ENCODE measurements at places on chromosomes 2 and 18. TPM values are rescaled to one million over a fixed set of nuclear protein-coding genes. Genes with fewer than 3 reads are reported as not detected.

DNA sequence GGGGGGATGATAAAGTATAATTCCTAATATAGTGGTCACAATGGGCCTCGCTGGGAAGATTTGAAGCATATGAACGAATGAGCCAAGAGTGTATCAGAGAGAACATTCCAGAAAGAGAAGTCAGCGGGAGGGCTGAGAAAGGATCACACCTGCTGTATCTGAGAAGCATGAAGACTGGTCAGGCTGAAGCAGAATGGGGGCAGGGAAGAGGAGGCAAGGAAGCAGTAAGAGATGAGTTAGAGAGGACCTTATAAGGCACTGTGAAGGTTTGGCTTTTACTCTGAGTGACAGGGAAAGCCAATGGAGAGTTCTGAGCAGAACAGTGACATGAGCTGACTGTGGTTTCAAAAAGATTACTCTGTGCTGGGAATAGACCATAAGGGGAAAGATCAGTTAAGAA lies 73.5 kb downstream of the CHN1 start:
- DNase-seq = no peak

DNA sequence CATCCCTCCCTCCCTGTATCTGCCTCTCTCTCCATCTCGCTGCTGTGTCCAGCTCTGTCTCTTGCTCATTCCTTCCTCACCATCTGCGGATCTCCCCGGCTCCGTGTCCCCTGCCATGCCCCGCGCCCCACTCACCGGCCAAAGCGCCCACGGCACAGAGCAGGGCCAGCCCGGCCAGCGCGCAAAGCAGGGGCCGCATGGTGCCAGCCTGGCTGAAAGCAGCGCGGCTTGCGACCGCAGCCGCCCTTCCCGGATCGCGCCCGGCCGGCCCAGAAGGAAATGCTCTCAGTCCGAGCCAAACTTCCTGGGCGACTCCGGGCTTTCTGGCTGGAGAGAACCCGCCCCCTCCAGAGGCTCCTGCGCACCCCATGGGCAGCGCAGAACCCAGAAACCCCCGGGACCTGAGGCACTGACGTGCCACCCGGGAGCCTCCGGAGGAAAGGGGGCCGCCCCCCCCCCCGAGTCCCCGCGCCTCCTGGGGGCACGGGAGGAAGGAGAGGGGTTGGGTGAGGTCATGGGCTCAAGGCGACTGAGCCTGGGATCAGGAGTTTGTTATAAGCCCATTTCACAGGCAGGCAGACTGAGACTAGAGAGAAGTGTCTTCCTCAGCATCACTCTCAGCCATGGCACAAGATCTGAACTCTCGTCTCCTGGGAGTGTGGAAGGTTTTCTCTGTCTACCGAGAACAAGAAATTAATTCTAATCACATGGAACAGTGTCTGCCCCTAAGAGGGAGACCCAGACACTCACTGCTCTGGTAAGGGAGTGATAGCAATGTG lies 45.2 kb upstream of the RAB6C start:
- DNase-seq = no peak

GRCh38 chr2:30897539-30897938 lies 90.3 kb upstream of the CAPN13 start:
- no peak for DNase-seq

GRCh38 chr2:55156326-55156725 lies 75.8 kb downstream of the CLHC1 start:
- no peak for DNase-seq

- DNase-seq = no peak
Observed at GRCh38 chr2:169709981-169710380, 15.7 kb downstream of the PHOSPHO2 start.

- DNase-seq = no peak
Observed at GRCh38 chr2:138724729-138725459, 55.3 kb downstream of the NXPH2 start.

- DNase-seq = peak; percentile 91
Observed at GRCh38 chr2:46315103-46315890, 18.1 kb downstream of the EPAS1 start.

- DNase-seq = no peak
Observed at GRCh38 chr2:11852526-11853196, 106.2 kb downstream of the LPIN1 start.

GRCh38 chr2:108412995-108413710 lies 35.4 kb downstream of the SULT1C4 start:
- DNase-seq = no peak

DNA sequence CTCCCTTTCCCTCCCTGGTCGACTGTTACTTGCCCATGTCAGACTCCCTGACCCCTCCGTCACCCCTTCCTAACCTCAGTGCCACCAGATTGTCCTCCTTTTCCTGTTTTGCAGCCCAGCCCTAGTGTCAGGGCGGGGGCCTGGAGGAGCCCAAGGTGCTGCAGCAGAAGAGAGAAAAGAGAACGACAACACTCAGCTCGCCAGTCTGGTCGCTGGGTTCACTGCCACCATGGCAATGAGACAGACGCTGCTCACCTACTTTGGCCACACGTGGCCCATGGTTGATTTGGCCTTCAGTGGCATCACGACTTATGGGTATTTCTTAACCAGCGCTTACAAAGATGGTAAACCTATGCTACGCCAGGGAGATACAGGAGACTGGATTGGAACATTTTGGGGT lies 108.4 kb upstream of the RMDN2 start:
- DNase-seq = no peak

- DNase-seq = no peak
Observed at GRCh38 chr2:133821107-133821760, 253.0 kb upstream of the NCKAP5 start.

GRCh38 chr2:220877897-220878296 lies 694.2 kb downstream of the EPHA4 start:
- no peak for DNase-seq

- DNase-seq = no peak
Observed at GRCh38 chr2:126220331-126220730, 435.6 kb upstream of the GYPC start.

DNA sequence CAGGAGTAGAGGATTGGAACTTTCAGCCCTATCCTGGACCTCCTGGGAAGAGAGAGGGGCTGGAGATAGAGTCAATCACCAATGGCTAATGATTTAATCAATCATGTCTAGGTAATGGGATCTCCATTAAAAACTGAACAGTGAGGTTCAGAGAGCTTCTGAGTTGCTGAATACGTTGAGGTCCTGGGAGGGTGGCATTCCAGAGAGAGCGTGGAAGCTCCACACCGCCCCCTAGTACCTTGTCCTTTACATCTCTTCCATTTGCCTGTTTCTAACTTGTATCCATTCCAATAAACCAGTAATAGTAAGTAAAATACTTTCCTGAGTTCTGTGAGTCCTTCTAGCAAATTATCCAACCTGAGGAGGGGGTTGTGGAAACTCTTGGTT lies 101.7 kb downstream of the B3GNT2 start:
- DNase-seq = no peak

DNA sequence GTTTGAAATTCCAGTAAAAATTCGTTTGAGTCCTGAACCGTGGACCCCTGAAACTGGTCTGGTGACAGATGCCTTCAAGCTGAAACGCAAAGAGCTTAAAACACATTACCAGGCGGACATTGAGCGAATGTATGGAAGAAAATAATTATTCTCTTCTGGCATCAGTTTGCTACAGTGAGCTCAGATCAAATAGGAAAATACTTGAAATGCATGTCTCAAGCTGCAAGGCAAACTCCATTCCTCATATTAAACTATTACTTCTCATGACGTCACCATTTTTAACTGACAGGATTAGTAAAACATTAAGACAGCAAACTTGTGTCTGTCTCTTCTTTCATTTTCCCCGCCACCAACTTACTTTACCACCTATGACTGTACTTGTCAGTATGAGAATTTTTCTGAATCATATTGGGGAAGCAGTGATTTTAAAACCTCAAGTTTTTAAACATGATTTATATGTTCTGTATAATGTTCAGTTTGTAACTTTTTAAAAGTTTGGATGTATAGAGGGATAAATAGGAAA lies 80.7 kb downstream of the ACSL3 start:
- DNase-seq = no peak

GRCh38 chr2:30710016-30710415 lies 97.2 kb downstream of the CAPN13 start:
- no peak for DNase-seq

DNA sequence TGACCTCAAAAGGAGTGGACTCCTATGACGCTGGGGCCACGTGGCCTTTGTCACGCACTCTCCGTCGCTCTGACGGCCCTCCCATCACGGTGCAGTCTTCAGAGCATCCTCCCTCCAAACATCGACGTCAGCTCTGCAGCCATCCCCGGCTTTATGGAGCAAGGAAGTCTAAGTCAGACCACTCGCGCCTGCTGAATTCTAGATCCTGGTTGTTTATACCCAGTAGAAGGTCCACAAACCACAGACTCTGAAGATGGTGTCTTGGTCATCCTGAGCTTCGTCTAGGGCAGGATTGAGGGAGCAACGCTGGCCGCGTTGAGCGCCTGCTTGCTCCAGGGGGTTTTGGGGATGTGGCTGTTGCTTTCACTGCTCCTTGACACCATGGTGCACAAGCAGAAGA lies 228.0 kb upstream of the SALL3 start:
- no peak for DNase-seq

DNA sequence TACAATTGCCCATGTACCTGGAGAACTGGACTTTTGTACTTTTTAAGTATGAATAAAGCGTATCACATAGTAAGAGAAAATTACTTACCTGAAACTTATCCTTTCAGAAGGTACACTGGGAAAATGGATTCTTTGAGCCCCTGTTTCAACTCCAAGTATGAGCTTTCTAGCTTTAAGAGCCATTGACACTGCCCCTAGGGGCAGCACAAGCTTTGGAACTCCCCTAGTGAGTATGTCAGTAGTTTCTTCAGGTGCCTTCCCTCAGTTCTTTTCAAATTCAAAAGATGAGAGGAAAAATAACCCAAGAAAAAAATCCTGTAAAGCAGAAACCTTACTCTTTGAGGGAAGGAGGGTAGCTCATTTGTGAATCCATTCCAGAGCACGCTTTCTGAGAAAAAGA lies 124.1 kb downstream of the MEMO1 start:
- no peak for DNase-seq

The UCN gene
- 0.46 TPM for total RNA-seq

The KLHL29 gene
- total RNA-seq = 14.1 TPM

The SFT2D3 gene
- total RNA-seq = 1.6 TPM

The CPLX4 gene
- not detected for total RNA-seq

The PTPRM gene
- 33.7 TPM for total RNA-seq

The FER1L5 gene
- total RNA-seq = not detected

The HOXD9 gene
- 0.43 TPM for total RNA-seq

The PLGLB2 gene
- total RNA-seq = 0.67 TPM

The TCF7L1 gene
- total RNA-seq = 13.3 TPM
